ENCODE measurements at places on chromosomes 12 and 14.
A peak's percentile ranks its signal among the peaks of the same experiment; 100 is the strongest.

DNA sequence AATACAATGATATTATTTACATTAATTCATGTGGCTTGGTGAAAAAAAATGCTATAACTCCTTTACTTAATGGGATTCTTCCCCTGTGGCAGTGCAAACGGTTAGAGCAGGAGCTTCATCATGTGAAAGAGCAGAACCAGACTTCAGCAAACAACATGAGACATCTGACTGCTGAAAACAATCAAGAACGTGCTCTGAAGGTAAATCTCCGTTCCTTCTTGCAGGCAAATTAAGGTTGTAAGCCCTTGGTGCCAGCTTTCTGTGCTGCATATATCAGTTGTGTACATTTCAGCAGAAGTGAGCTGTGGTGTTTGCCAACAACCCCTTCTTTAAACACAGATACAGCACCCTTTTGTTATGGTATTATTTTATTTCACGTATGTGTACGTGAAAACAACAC is 171.7 kb downstream of the MIPOL1 start:
- no peak overlapping the region for H3K27ac ChIP-seq
- H3K4me3 ChIP-seq = no peak overlapping the region
- no peaks in the 10 kb centered on the region for H3K4me1 ChIP-seq

DNA sequence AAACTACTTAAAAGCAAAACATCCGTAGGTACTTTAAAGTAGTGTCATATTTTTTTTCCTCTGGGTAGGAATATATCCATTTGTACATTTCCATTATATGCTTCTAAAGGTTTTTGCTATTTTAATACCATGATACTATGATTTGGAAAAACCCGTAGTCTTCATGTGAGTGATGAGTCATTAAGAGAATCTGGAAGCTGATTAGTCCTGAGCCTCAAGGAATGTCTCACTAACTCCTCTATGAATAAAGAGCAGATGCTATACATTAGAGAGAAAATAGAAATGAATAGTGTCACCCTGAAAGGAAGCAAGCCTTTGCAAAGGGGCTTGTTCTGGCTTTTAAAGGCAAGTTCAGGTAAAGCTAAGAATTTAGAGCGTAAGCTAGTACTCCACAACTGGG is 432.1 kb downstream of the CCDC91 start:
- H3K27me3 ChIP-seq = no peaks in the 10 kb centered on the region
- no peak overlapping the region for H3K27ac ChIP-seq
- DNase-seq = no peak
- no peaks in the 10 kb centered on the region for H3K36me3 ChIP-seq

GRCh38 chr12:79415746-79416435 is 274.9 kb downstream of the PAWR start:
- no peak for DNase-seq
- H3K36me3 ChIP-seq = no peaks in the 10 kb centered on the region
- H3K27me3 ChIP-seq = no peaks in the 10 kb centered on the region
- no peak overlapping the region for H3K4me3 ChIP-seq
- peak overlapping the region; percentile 15 for H3K27ac ChIP-seq

- no peaks in the 10 kb centered on the region for H3K36me3 ChIP-seq
- no peak overlapping the region for H3K4me3 ChIP-seq
- no peaks in the 10 kb centered on the region for H3K4me1 ChIP-seq
- no peaks in the 10 kb centered on the region for H3K27me3 ChIP-seq
These were observed 37.8 kb upstream of the PPP1CC start for GRCh38 chr12:110780448-110780847.

DNA sequence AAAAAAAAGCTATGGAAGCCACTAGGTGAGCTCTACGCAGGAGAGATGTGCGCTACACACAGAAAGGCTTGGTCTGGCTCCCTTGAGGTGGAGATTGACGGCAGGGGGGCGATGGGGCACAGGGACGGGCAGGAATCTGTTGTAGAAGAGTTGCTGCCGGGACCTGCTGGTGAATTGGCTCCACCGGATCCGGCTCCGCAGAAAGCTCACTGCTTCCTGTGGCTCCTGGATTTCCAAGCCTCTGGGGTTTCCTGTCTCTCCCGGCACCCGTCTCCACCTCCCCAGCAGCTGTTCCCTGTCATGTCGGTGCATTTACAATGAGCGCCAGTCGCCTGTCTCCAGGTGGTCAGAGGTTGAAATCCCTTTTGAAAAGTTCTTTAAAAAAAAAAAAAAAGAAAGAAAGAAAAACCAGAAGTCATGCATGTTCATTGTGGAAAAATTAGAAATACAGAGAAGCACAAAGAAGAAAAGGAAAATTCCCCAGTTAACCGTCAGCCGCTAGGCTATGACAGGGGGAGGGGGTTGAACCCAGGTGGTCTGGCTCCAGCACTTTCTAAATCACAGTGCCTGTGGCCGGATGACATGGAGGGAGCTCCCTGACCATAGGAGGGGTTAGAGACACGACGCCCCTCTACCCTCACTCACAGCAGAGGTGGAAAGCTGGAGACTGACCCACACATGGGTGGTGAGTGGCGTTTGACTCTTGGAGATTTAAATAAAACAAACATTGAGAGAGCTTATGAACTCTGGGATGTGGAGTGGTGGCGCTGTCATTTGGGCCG is 20.8 kb downstream of the FAM222A start:
- no peaks in the 10 kb centered on the region for H3K4me1 ChIP-seq
- no peaks in the 10 kb centered on the region for H3K36me3 ChIP-seq
- peak; percentile 9 for DNase-seq
- H3K27ac ChIP-seq = no peak overlapping the region

DNA sequence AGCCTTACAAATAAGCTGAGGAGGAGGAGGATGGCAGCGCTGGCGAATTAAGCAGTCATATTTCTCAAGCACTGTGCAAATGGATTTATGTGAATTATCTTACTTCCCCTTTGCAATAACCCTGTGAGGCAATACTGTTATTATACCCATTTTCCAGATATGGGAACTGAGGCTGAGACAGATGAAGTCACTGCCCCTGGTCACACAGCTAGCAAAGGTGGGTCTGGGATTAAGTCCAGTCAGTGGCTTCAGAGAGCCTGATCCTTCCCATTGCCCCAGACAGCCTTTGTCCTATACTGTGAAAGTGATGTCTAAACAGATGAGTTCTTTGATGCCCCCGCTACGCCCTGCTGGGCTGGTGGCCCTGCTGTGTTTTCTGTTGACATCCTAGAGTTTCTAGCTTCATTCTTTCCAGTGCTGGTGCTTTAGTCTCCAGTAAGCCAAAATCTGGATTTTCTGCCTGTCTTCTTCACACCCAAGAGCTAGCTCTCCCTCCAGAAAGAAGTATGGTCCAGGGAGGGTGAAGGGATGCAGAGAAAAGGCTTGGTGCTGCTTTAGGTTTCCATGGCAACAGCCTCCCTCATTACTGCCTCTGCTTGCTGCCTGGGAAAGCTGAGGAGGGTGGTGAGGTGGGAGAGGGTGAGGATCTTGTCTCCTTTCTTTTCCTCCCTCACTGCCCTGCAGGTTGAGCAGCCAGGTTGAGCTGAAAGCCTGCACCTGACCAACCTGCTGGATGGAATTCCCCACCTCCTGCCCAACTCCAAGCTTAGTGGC is 30.7 kb downstream of the TMEM63C start:
- H3K4me3 ChIP-seq = no peak overlapping the region
- no peaks in the 10 kb centered on the region for H3K4me1 ChIP-seq
- H3K27ac ChIP-seq = no peak overlapping the region
- H3K27me3 ChIP-seq = no peaks in the 10 kb centered on the region

DNA sequence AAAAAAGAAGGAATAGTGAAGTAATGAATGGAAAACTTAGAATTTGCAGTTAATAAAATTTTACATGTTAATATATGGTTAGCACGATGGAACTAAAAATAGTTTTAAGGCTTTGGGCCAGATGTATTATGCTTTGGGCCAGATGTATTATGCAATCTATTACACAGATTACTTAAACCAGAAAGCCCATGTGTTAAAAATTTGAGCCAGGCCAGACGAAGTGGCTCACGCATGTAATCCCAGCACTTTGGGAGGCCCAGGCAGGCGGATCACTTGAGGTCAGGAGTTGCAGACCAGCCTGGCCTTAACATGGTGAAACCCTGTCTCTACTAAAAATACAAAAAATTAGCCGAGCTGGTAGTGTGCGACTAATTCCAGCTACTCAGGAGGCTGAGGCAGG is 17.2 kb downstream of the IFT81 start:
- no peaks in the 10 kb centered on the region for H3K36me3 ChIP-seq
- H3K4me3 ChIP-seq = no peak overlapping the region
- no peaks in the 10 kb centered on the region for H3K27me3 ChIP-seq
- H3K4me1 ChIP-seq = no peaks in the 10 kb centered on the region
- peak overlapping the region; percentile 70 for H3K27ac ChIP-seq
- DNase-seq = peak; percentile 74
